T-helper 17 cell (primary cell): ENCODE measurements at places on chromosomes 16 and 17. TPM values are rescaled to one million over a fixed set of nuclear protein-coding genes. Genes with fewer than 3 reads are reported as not detected.

DNA sequence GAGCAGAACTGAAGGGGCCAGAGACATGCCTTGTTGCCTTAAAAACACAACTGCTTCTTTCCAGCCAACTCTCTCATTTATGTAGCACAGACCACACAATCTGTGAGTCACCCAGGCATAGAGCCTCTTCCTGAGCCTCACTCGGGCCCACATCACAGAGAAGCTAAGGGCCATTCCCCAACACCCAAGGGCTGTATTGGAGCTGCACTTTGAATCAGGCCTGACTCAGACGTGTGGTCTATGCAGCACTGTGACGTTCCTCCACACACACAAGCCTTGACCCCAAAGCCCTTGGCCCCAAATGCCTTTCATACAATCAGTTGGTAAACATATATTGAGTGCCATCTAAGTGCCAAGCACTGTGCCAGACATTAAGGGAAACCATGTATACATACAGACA is 308.9 kb upstream of the DYNLRB2 start:
- no peaks in the 10 kb centered on the region for H3K4me1 ChIP-seq
- H3K27me3 ChIP-seq = peaks cover 7% of the 10 kb centered on the region
- DNase-seq = no peak
- H3K27ac ChIP-seq = no peak overlapping the region
- H3K4me3 ChIP-seq = no peak overlapping the region

- H3K4me1 ChIP-seq = no peaks in the 10 kb centered on the region
- H3K27ac ChIP-seq = no peak overlapping the region
- DNase-seq = no peak
- H3K4me3 ChIP-seq = no peak overlapping the region
- H3K27me3 ChIP-seq = no peaks in the 10 kb centered on the region
These were observed 305.1 kb upstream of the GOT2 start for GRCh38 chr16:59039066-59039720.

DNA sequence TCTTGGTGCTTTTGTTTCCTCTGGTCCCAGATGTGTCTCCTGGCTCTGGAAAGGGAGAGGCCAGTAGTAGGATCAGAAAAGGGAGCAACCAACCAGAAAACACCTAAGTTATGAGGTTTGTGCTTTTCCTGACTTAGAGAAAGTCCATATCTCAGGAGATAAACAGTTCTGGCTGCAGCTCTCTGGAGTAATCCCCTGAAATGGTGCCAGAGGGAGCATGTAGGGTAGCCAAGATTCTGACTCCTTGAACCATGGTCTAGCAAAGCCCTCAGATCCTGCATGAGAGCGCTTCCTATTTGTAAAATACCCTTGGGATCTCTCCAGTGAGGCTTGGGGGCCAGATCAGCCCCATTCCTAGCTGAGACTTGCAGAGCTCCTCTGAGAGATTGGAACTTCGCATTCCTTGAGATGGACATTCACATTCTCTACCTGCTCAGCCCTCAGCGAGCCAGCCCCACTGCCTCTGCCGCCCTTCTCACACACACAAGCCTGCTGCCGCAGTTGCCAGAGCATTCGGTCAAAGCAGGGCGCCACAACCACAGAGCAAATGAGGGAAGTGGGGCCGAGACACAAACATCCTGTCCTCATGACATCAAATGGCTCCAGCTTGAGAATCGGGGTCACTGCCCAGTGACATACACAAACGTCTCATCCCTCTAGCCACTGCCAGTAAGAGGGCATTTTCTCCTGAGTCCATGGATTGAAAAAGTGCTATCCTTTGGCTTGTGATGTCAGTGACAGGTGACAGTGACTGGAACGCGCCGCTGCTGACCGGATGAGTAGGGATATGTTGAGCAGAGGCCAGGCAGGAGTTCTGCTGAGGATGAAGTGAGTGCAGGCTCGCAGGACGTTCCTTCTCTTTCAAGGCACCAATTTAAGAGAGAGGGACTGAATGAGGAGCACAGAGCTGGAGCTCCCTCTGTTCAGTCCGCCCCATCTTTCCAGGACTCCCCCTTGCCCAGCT is 5.0 kb downstream of the ABHD15 start:
- peaks cover 37% of the 10 kb centered on the region for H3K4me1 ChIP-seq
- no peaks in the 10 kb centered on the region for H3K27me3 ChIP-seq
- H3K36me3 ChIP-seq = no peaks in the 10 kb centered on the region
- no peak for DNase-seq
- peak overlapping the region; percentile 33 for H3K4me3 ChIP-seq

GRCh38 chr17:49224198-49224996 is 6.2 kb downstream of the PHOSPHO1 start:
- H3K27me3 ChIP-seq = no peaks in the 10 kb centered on the region
- H3K27ac ChIP-seq = peak overlapping the region; percentile 60
- peak overlapping the region; percentile 89 for H3K4me3 ChIP-seq
- peak; percentile 40 for DNase-seq

DNA sequence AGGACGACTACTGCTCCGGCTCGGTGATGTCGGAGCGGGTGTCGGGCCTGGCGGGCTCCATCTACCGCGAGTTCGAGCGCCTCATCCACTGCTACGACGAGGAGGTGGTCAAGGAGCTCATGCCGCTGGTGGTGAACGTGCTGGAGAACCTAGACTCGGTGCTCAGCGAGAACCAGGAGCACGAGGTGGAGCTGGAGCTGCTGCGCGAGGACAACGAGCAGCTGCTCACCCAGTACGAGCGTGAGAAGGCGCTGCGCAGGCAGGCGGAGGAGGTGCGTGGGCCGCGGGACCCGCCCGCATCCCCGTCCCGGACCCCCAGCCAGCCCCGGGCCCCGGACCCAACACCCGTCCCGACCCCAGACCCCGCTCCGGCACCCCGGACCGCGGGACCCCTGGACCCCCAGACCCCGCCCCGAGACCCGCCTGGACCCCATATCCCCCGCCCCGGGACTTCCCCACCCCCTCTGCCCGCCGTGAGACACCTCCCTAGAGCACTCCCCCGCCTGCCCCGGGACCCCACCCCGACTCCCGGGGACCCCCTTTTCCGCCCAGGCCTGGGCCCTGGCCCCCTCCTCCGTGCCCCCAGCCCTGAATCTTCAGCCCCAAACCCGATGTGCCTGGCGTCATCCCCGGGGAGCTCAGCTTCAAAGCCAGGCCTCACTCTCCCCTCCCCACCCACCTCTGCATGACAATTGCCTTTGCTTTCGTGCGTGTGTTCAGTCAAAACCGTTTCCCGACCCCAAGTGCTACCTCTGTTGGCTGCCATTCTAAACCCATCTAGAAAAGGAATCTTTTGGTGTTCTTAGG is 594 bp downstream of the MAPK8IP3 start:
- H3K27ac ChIP-seq = peak overlapping the region; percentile 100
- peaks cover 4% of the 10 kb centered on the region for H3K36me3 ChIP-seq
- peaks cover 24% of the 10 kb centered on the region for H3K4me1 ChIP-seq
- no peaks in the 10 kb centered on the region for H3K27me3 ChIP-seq

DNA sequence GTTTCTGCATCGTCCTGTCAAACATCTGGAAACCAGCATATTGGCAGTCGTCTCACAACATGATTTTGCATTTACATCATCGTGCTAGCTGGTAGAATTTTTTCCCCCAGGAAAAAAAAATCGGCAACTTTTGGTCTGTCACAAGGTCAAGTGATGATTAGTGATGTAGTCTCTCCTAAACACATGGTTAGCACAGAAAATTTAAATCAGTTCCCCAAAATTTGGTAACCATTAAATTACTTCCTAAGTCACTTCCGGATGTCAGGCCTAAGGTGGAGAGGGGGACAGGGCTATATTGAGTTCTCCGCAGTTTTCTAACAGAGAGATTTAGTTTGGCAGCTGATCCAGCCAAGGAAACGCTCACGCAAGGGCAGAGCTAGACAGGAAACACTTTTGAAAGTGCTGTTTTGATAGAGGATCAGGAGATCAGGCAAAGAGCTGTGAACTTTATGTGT is 271.0 kb upstream of the TBX2 start:
- H3K27ac ChIP-seq = no peak overlapping the region
- peaks cover 7% of the 10 kb centered on the region for H3K4me1 ChIP-seq
- H3K27me3 ChIP-seq = no peaks in the 10 kb centered on the region
- H3K4me3 ChIP-seq = no peak overlapping the region

DNA sequence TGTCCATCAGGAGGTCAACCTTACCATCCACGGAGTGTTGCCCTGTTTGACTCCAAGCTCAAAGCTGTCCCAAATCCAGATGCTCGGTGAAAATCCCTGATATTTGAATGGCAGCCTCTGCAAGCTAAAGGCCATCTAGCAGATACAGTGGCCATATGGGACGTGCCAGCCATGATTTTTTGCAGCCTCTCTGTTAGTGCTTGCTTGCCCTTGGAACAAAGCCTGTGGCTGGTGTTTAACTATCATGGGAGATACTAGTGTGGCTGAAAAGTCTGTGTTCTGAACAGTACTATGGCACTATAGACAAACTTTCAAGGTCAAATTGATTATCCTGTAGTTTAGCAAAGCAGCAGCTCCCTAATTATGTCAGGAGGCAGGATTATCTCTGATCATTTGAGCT is 214.3 kb downstream of the CDH13 start:
- no peak overlapping the region for H3K4me3 ChIP-seq
- no peak overlapping the region for H3K27ac ChIP-seq
- no peaks in the 10 kb centered on the region for H3K4me1 ChIP-seq
- DNase-seq = no peak
- no peaks in the 10 kb centered on the region for H3K36me3 ChIP-seq

GRCh38 chr17:75468779-75469373 is 12.4 kb downstream of the TMEM94 start:
- DNase-seq = no peak
- no peak overlapping the region for H3K4me3 ChIP-seq
- H3K4me1 ChIP-seq = peaks cover 18% of the 10 kb centered on the region
- no peak overlapping the region for H3K27ac ChIP-seq
- H3K36me3 ChIP-seq = peaks cover 7% of the 10 kb centered on the region

- H3K36me3 ChIP-seq = peaks cover 3% of the 10 kb centered on the region
- no peak overlapping the region for H3K27ac ChIP-seq
- DNase-seq = no peak
- H3K4me3 ChIP-seq = no peak overlapping the region
- no peaks in the 10 kb centered on the region for H3K27me3 ChIP-seq
- H3K4me1 ChIP-seq = no peaks in the 10 kb centered on the region
These were observed 8.4 kb downstream of the CEP112 start for GRCh38 chr17:66183529-66183928.

GRCh38 chr16:69928856-69929400 is 22.2 kb upstream of the CLEC18A start:
- H3K27me3 ChIP-seq = no peaks in the 10 kb centered on the region
- no peak overlapping the region for H3K4me3 ChIP-seq
- peaks cover 7% of the 10 kb centered on the region for H3K36me3 ChIP-seq
- H3K4me1 ChIP-seq = peaks cover 2% of the 10 kb centered on the region

GRCh38 chr16:57628008-57628781 is at the start of gene ADGRG1:
Gene ADGRG1 (plus strand): TSS chr16:57628630. CDS start chr16:57650288, 21,658 bp downstream.
- peaks cover 45% of the 10 kb centered on the region for H3K27me3 ChIP-seq
- peaks cover 10% of the 10 kb centered on the region for H3K36me3 ChIP-seq
- DNase-seq = no peak
- H3K4me1 ChIP-seq = peaks cover 19% of the 10 kb centered on the region
- H3K4me3 ChIP-seq = no peak within 1 kb of the TSS
- H3K27ac ChIP-seq = no peak within 1 kb of the TSS

GRCh38 chr16:58906981-58907715 is 173.0 kb upstream of the GOT2 start:
- no peak overlapping the region for H3K27ac ChIP-seq
- no peaks in the 10 kb centered on the region for H3K4me1 ChIP-seq
- no peak overlapping the region for H3K4me3 ChIP-seq
- no peaks in the 10 kb centered on the region for H3K36me3 ChIP-seq
- H3K27me3 ChIP-seq = no peaks in the 10 kb centered on the region

DNA sequence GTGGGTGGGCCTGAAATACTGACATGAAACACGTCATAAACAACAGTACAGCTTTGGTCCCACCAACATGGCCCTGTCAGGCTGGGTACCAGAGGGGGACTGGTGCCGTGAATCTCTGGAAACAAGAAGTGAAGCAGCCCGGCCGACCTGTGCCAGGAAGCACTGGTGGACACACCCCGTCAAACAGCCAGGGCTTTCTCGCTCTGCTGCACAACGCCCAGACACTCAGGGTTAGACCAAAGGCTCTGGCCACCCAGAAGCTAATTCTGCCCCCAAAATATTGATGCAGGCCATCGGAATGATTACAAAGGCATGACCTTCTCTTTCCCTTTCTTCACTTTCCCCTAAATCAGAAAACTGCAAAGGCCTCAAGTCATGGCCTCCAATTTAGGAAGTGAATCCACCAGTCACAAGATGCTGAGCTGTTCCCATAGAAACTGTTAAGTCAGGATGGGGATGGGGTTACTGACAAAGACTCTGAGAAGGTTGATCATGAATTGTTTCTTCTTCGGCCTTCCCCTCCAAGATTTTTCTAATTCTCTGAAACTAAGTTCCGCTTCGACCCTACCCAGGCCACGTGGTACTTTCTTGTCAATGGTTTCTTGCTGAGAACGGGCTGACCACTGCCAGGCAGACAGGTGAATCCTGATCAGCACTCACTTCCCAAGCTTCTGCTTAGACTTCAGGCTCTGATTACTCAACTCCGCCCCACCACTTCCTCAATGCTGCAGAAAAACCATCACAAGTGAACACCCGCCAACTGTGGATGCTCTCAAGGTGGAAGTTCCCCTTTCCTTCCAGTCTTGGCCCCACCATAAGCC is 6.7 kb downstream of the PITPNA start:
- no peaks in the 10 kb centered on the region for H3K27me3 ChIP-seq
- H3K36me3 ChIP-seq = peaks cover under 1% of the 10 kb centered on the region
- peak overlapping the region; percentile 37 for H3K27ac ChIP-seq
- no peak for DNase-seq
- H3K4me1 ChIP-seq = peaks cover 18% of the 10 kb centered on the region

DNA sequence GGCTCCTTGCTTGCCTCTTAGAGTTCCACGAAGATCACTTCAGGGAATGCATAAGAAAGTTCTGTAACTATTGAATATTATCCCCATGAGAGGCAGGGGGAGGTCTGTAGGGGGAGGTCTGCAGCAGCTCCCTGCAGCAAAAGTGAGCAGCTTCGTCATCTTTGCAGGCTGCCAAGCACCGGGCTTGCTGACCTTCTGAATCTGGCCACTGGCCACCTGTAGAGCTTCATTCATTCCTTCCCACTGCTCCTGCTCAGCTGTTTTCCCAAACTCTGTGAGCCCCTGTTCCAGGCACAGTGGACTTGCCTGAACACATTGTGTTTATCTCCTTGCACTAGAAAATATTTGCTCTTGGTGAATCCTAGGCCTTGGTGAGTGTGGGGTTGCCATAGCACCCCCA is 443.3 kb downstream of the HAPSTR1 start:
- no peaks in the 10 kb centered on the region for H3K36me3 ChIP-seq
- no peak overlapping the region for H3K4me3 ChIP-seq
- no peak for DNase-seq

GRCh38 chr16:85144026-85144915 is 32.0 kb upstream of the CIBAR2 start:
- peaks cover 36% of the 10 kb centered on the region for H3K27me3 ChIP-seq
- no peak overlapping the region for H3K4me3 ChIP-seq
- H3K4me1 ChIP-seq = peaks cover 5% of the 10 kb centered on the region

GRCh38 chr17:8934346-8934745 is 31.2 kb downstream of the PIK3R5 start:
- peaks cover 8% of the 10 kb centered on the region for H3K36me3 ChIP-seq
- no peak for DNase-seq
- H3K27ac ChIP-seq = peak overlapping the region; percentile 91

- no peaks in the 10 kb centered on the region for H3K36me3 ChIP-seq
- no peaks in the 10 kb centered on the region for H3K27me3 ChIP-seq
- no peak overlapping the region for H3K27ac ChIP-seq
- no peaks in the 10 kb centered on the region for H3K4me1 ChIP-seq
- DNase-seq = no peak
- H3K4me3 ChIP-seq = no peak overlapping the region
These were observed 230.4 kb downstream of the ZNF423 start for GRCh38 chr16:49625311-49626065.

TMEM220 gene
- 0.81 TPM for total RNA-seq

EVPLL gene
- total RNA-seq = not detected

CCL16 gene
- not detected for total RNA-seq

DNAAF8 gene
- not detected for total RNA-seq

TEDC2 gene
- 0.70 TPM for total RNA-seq

IRF8 gene
- 5.4 TPM for total RNA-seq
